ENCODE measurements at places on chromosomes 1 and 21. TPM values are rescaled to one million over a fixed set of nuclear protein-coding genes. Genes with fewer than 3 reads are reported as not detected.

The ACTA1 gene
- 0.17 TPM for total RNA-seq

- no peak for DNase-seq
These were observed 556.7 kb upstream of the TMPRSS15 start for GRCh38 chr21:18960306-18960705.

- no peak for DNase-seq
These were observed 87.2 kb downstream of the VAV3 start for GRCh38 chr1:107877745-107878144.

- DNase-seq, result no peak
These were observed 248.4 kb downstream of the DENND1B start for GRCh38 chr1:197526736-197527371.

DNA sequence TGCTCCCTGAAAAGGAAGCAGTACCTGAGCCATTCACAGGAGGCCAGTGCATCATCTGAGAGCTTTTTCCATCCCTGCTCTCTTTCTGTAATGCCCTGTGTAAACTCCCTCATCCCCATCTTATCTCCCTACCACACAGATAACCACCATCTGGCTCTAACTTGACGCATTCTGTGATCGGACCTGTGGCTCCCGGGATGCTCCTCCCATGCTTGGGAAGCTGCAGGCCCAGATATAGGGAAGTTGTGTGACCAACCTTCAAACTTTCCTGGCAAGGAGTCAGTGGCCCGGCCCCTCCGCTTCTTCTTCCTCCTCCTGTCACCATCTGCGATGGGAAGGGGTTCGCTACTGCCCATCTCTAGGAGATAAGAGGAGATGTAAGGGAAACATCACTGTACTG is 21.1 kb downstream of the MKNK1 start:
- DNase-seq, result no peak

DNA sequence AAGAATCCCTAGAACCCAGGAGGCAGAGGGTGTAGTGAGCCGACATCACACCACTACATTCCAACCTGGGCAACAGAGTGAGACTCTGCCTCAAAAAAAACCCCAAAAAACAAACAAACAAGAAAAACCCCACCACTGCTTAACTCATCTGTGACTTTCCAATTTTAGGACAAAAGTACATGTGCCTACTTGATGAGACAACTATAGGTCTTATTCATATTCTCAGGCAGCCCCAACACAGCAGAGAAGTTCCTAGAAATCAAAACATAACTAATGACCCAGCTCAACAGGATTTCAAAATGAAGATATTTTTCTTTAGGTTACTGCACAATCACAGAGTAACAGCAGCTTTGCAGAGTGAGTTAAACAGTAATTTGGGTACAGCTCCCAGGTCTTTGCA is 26.4 kb downstream of the TIAM1 start:
- DNase-seq, result no peak

The LCK gene
- 11.5 TPM for total RNA-seq

The GNG4 gene
- 0.12 TPM for total RNA-seq

The CLEC20A gene
- total RNA-seq, result 0.20 TPM
